Erythroblast (primary cell): ENCODE measurements at places on chromosomes 5 and 9.

DNA sequence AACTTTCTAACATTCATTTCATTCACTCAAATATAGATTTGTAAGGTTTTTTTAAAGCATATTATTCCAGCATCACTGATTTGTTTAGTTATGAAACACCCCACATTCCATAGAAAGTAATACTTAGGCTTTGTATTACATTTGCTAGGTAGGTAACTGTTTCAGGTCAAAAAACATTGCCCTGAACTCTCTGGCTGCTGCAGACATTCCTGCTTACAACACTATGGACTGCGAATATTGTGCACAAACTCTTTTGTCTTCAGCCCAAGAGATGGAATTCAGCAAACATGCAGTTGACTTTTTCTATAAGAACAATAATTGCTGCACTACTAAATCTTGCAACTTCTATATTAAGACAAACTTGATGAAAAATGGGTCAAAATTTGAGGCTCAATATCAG, 301.0 kb downstream of the ARL15 start:
- no peak for DNase-seq

DNA sequence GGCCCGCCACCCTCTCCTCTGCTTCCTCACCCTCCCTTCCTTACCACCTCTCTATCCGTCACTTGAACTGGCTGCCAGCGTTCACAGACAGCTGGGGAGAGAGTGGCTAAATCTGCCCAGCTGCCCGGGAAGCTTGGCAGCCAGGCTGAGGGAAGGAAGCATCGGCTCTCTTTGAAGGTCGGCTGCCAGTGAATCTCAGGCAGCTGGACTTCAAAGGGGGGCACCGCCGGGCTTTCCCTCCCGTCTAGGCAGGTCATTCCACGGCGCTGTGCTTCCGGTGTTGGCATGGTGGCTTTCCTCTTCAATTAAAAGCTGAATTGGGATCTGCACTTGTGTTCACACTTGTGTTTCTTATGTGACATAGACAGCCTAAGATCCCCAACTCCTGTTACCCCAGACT, 174.0 kb downstream of the GDNF start:
- no peak for DNase-seq

DNA sequence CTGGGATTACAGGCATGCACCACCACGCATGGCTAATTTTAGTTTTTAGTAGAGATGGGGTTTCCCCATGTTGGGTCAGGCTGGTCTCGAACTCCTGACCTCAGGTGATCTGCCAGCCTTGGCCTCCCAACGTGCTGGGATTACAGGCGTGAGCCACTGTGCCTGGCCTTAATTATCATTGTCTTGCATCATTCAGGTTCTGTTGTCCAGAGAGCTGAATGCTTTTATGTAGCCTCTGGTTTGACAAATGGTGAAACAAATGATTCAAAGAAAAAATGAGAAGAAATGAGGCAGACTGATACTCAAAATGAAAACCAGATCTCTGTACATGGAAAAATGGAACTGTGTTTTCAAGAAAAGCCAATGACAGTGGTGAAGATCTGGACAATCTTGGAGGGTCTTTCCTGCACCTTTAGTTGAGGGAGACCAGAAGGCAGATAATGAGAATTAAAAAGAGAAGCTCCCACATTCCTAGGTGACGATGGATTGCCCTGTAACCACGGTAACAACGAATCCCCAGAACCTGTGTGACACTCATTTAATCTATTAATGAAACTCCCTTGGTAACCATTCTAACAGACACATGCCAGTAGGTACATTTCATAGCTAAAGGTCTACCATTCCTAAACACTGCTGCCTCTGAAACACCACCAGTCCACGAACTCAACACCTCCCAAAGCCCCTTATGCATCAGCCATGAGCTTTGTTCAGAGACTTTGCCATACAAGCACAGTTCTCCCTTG, 1.6 kb downstream of the TEX48 start:
- no peak for DNase-seq

GRCh38 chr5:168401880-168402279, 84.4 kb upstream of the RARS1 start:
- no peak for DNase-seq

GRCh38 chr9:120710110-120710981, 3.9 kb downstream of the MEGF9 start:
- peak; percentile 68 for DNase-seq

- peak; percentile 82 for DNase-seq
Measured at GRCh38 chr9:134443174-134444037, 117.2 kb downstream of the RXRA start.

DNA sequence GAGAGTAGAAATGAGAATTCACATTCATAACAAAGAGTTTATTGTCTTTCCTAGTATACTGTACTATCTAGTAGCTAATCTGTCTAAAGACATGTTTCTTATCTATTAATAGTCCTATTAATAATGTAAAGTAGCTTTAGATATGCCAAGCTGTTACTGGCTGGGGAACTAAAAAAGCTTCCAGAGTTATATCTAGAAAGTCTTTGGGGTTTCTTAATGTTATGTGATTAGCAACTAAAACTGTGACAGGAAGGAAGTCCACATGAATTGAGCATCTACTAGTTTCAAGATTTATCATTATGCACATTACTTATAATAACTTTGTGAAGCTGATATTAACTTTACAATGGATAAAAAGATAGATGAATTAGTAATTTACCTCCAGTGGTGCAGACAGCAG, 122.7 kb upstream of the CDKN2B start:
- DNase-seq = no peak

GRCh38 chr9:76423216-76424177, 29.3 kb upstream of the RFK start:
- no peak for DNase-seq

GRCh38 chr9:82206946-82207345, 218.4 kb downstream of the SPATA31D1 start:
- DNase-seq = no peak
